ENCODE measurements at places on chromosomes 6 and 20.

DNA sequence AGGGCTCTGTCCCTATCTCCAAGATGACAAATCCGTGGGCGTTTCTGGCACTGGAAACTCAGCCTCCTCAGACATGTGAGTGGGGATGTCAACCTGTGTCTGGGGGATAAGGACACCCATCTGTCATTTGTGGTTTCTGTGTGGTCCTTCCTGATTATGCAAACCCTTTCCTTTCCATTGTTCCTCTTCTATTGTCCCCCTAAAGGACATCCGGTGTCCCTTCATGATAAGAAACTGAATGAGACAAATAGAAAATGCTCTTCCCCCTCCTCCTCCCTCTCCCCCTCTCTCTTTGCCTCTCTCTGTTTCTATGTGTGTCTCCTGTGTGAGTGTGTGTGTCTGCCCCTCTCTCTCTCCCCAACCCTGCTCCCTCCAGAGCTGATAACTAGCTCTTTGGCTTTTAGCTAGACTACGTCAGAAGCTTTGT, 11.5 kb upstream of the GLP1R start:
- DNase-seq: no peak

DNA sequence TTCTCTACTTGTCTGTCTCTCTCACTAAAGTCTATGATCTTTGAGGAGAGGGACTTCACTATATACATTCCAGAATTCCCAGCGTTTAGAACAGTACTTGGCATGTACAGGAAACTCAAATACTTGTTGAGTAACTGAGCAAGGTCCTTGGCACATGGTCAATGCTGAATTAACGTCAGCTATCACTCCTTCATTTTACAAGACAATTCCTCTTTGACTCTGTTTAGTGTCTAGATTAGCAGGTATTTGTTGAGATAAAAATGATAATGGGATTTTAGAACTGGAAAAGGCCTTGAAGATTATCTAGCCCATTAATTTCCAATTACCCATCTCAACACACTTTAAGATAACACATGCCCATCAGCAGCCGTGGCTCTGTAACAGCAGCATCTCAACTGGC, 6.6 kb upstream of the GUCA1B start:
- no peak for DNase-seq

GRCh38 chr6:7758456-7758855, 32.6 kb downstream of the BMP6 start:
- DNase-seq: no peak

GRCh38 chr6:22071270-22072041, 225.4 kb downstream of the PRL start:
- no peak for DNase-seq

DNA sequence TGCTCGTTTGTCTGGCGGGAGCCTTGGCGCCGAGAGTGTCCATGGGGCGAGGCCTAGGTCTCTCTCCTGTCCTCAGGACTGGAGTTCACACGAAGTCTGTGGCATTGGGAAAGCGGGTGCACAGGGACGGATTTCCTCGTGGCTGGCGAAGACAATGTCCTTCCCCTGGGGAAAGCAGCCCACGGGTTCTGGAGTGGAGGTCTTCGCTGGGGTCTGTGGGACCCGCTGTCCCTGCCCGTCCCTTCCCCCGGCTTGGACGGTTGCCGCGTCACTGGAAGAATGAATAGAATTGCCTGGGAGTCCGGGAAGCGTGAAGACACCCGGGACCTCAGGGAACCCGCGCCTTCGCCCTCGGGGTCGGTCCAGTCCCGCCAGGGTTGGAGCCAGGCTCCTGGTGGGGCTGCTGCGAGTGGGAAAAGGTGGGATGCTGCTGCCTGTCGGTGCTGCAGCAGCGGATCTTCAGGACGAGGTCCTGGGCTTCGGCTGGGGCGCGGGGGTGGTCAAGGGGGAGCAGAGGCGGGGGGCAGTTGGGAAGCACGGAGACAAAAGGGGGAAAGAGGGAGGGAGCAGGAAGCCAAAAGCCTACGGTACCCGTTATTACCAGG, 441.8 kb upstream of the DEFB115 start:
- DNase-seq: no peak

- DNase-seq: no peak
Measured at GRCh38 chr6:156634951-156635371, 142.2 kb upstream of the ARID1B start.

GRCh38 chr6:43848671-43849391, 78.8 kb downstream of the VEGFA start:
- no peak for DNase-seq

GRCh38 chr6:128479991-128480390, 40.4 kb downstream of the PTPRK start:
- DNase-seq: no peak

- DNase-seq: no peak
Measured at GRCh38 chr6:109472132-109472995, 10.7 kb downstream of the ZBTB24 start.

DNA sequence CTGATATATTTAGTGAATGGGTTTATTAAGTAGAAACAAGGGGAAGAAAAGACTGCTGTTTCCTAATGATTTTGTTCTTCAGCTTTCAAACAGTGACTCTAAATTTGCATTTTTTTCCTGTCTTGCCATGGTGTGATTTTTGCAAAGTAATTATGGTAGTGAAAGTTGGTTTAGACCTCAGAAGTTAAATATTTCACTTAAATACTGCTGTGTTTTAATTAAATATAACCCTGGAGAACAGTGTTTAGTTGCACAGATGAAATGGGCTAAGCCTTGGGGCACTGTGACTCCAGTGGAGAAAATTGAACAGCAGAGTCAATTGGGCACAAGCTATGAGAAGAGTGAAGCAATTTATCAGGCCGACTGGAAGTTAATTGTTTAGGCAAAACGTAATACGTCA, 111.1 kb upstream of the MCHR2 start:
- DNase-seq: no peak

Data from GOT3 (cell line).